ENCODE measurements at places on chromosomes 5 and 9.

- peak; percentile 58 for DNase-seq
These were observed 35.8 kb downstream of the SLC36A1 start for GRCh38 chr5:151483176-151483575.

GRCh38 chr9:126860757-126861466, 473 bp downstream of the ZBTB34 start:
- DNase-seq: peak; percentile 65

DNA sequence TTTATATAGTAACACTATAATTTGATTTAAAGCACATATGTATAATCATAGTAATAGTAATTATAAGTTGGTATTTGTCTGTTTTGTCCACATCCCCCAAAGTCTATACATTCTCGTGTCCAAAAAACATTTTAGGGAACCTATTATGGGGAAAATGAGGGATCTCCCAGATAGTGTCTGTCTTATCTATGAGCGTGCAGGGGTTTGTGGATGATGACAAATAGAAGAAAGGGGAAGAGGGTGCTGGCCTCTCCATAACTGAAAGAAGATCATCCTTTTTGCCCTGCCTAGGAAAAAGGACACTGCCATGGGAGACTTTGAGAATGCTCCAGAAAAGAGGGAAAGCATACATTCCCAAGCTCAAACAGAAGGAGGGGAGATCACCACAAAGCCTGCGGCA, 45.3 kb downstream of the C5orf22 start:
- no peak for DNase-seq

DNA sequence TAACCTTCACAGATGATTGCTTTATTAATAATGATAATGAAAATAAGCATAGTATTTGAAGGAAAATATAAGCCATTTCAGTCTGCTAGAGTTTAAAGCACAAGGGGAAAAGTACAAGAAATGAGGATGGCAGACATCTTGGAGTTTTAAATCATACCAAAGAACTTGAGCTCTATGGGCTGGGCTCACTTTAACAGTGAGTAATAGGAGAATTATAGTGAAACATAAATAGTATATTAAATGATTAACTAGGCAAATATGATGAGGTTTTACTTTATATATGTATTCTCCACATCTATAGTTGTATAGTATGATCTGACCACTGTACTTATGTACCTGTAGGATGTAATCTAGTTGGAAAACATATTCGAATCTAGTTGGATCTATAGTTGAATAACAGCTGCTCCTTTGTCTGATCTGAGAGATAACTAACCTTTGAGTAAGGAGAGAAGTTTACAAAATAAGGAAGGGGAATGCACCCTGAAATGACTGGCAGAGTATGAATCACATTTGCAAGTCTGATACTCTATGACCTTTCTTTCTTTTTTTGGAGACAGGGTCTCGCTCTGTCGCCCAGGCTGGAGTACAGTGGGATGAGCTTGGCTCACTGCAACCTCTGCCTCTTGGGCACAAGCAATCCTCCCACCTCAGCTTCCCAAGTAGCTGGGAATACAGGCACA, 17.6 kb downstream of the MEGF9 start:
- no peak for DNase-seq

DNA sequence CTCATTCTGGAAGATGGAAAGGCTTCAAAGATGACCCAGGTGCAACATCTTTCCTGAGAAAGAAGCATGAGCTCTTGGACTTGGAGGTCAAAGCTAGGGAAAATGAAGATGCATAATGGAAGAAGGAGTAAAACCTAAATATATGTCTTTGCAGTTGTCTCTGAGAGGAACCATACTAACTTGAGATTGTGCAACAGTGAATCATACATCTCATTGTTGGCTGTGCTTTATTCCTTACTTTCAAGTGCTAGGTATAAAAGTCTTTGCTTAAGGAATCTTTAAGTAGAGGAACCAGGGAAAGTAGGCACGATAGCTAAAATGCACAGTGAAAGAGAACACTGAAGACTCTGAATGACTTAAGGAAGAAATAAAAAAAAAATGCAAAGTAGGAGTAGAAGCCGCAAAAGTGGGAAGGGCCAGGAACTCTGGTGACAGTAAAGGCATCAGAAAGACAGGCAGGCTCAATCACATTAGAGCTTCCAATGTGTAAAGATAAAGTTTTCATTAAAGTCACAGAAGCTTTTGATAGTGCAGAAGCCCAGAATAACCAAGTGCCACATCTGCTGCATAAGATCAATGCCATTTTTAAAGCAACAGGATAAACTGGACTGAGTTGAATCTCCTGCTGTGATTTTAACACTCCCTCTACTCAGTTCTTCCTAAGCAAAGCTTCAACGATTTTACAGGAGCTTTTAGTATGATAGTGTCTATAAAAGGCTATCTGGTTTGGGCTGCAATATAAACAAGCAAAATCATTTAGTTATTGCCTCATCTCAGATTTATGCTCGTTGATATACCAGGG, 432.3 kb upstream of the EDIL3 start:
- DNase-seq: no peak

DNA sequence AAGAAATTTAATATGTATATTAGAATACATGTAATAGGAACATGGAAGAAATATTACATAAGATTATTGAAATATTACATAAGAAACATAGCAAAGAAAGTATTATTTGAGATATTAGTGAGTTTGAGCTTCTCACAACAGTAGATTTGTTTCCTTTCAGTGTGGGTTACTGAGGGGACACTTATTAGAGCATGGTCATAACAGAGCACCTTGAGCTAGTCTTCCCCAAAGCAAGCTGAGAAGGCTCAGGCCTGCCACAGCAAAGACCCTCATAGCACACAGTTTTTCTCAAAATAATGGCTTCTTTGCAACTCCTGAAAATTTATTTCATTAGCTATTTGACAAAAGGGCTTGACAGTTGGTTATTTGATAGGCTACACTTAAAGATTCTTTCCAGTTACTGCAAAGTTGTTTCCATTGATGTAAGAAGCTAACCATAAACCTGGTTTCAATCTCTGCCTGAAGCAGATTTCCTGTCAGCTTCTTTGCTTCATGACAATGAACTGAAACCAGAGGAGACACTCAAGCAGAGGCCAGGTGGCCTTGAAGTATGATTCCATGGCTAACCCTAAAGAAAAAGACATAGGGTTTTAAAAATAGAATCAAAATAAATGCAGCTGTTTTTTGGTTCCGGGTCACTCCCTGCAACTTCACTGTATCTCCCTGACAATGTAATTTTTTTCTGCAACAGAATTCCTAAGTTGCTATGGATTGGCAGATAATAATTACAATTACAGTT, 68.6 kb downstream of the ERMP1 start:
- no peak for DNase-seq

GRCh38 chr9:86064220-86064619, 35.1 kb downstream of the GOLM1 start:
- no peak for DNase-seq

DNA sequence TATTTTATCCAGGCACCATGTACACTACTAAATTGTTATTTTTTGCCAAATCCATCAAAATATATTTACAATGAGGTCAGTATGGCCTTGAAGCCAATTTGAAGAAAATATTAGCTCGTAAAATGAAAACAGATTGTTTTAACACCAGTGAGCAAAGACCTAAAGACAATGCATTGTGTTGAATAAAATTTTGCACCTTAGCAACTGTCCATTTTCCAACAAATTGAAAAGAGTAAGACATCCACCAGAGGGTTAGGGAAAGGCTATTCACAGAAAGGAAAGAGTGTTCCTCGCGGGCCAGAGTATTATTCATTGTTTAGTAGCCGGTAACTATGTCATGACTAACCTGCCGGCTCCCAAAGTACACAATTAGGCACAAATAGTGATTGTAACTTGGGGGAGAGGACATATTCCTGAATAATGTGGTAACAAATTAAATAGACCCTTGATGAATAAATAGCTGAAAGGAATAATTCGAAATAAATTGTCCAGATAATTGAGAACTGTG, 213.3 kb downstream of the DNAH5 start:
- DNase-seq: no peak

- DNase-seq: peak; percentile 43
These were observed 11.4 kb downstream of the TMEM245 start for GRCh38 chr9:109108318-109108717.

DNA sequence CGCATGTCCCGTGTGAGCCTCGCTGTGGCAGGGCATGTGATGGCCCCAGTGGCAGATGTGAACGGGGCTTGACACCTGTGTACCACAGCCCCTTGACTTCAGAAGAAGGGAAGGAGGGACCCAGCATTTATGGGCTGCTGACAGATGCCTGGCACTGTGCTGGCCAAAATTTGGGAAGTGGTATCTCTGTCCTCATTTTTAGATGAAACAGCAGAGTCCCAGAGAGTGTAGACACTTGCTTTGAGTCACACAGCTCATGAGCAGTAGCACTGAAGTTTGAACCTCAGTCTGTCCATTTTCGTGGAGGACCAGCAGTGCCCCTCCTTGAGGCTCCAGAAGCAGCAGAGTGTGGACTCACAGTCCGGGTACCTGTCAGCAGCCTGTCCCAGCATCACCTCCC, 16.5 kb downstream of the NEK6 start:
- DNase-seq: no peak

DNA sequence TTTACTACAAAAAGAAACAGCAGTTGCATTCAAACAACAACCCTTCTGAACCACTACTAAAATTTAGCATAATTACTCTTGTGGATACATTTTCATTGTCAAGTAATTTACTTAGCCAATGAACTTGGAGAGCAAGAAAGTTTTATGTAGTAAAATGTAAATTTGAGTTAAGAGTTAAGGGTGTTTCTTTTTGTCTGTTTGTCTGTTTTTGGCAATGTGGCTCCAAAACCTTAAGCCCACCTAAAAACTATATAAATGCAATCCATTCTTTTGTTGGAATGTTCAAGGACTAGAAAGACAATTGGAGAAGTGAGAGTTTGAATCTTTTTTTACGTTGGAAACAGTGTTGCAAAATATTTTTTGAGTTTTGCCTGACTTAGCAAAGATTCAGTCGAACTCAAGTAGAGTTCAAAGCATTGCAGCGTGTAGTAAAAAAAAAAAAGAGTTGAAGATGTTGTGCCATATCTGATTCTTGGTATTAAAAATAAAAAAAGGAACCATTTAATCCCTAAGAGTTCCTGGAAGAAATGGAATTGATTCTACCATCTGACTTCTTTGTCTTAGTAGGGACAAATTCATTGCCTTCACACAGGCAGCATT, 867 bp downstream of the SYK start:
- DNase-seq: no peak

DNA sequence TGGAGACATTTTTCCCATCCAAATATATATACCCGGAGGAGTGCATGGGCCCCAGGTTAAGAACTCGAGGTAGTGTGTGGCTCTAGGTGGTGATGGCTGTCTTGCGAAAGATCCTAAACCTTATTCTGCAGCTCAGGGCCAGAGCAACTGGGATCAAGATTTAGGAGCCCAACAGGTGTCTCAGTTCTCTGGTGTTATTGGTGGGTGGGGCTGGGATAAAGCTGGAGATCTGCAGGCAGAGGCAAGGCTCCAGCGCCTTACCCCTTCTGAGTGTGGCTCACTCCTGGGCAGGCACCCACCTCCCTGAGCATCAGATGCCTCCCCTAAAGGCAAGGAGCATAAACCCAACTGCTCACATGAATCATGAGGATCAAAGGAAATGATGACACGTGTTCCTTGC, 11.2 kb downstream of the UBE2QL1 start:
- DNase-seq: no peak

DNA sequence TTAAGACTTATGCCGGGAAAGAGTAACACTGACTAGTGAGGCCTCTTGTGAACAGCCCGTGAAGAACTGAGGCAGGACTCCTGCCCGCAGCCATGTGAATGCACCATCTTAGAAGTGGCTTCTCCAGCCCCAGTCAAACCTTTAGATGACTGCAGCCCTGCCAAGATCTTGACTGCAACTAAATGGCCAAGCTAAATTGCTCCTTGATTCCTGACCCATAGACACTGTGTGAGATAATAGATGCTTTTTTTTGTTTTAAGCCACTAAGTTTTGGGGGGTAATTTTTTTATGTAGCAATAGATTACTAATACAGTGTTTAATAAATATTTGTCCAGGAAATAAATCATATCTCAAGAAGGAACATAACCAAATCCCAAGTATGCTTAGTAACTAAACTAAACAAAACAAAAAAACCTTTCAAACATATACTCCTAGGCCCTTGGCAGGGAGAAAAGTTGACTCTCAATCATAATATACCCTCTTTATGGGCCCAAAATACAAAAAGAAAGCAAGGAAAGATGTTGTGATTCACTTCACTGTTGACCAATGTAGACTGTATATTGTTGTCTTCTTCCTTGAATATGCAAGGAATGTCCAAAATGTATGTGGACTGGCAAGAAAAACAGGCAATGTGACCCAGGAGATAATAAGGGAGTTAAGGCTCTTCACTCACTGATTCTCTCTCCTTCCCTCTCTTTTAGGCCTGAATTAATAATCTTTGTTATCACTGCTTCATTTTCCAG, 79.7 kb upstream of the ZNF366 start:
- DNase-seq: peak; percentile 32

DNA sequence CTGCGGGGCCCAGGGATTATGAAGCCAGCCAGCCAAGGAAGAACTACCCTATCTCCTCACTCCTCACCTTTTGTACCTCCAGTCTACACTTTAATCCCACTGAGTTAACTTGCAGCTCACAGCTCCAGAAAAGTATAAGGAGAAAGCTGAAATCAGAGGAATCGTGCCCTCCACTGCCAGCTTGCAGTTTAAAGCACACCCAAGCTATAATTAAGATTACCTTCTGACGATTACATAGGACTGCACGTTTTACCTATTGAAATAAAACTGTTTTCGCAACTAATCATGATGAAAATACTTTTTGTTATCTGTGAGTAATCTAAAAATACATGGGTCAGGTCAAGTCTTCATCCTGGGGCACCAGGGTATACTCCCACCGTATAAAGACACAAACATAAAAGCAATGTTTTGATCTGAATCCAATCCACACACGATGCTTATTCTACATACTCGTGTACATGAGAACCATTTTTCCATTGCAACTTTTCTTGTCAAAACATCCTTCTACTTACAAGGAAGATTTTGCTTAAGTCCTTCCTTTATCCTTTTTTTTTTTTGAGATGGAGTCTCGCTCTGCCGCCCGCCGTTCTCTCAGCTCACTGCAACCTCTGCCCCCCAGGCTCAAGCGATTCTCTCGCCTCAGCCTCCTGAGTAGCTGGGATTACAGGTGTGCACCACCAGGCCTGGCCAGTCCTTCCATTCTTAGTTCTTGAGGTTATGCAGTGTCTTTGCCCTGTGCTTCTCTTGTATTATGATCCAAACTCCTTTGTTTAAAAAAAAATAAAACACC, 7.6 kb downstream of the RPL37 start:
- no peak for DNase-seq

- no peak for DNase-seq
These were observed 19.1 kb downstream of the HMCN2 start for GRCh38 chr9:130284690-130285089.

GRCh38 chr5:4233671-4234070, 638.0 kb downstream of the IRX1 start:
- DNase-seq: no peak

DNA sequence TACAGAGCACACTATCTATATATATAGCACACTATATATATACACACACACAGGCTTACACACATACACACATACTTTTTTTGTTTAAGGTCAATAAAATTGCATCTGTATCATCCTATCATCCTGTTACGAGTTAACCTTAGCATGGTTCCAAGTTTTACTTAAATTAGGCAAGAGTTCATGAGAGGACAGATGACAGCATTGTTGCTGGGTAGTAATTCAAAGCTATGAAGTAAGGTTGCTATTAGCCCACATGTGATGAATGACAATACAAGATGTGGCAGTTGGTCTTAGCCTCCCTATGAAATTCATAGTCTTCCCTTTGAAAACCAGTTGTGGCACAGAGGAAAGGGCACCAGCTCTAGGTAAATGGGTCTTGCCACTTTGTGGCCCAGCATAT, 438.1 kb downstream of the ACTL7B start:
- DNase-seq: peak; percentile 21

Measured in GM23248 (cell line).